ENCODE measurements at places on chromosomes 3 and 15. TPM values are rescaled to one million over a fixed set of nuclear protein-coding genes. Genes with fewer than 3 reads are reported as not detected.

DNA sequence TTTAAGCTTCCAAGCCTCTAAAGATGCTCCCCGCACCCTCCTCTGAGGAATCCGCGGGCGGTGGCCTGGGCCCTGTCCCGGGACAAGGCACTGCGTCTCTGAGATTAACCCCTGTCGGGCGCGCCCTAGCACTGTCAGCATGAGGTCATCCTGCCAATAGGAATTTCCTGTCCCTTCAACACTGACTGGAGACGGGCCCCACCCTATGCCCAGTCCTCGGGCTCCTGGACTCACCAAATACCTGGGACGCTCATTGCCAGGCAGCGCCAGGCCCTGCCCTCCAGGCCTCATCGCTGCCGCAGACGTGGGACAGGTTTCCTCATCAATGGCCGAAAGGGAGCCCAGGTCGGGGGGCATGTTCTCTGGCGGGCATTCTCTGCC is 67.6 kb upstream of the SH3GL3 start:
- DNase-seq: no peak
- H3K4me3 ChIP-seq: no peak overlapping the region
- no peaks in the 10 kb centered on the region for H3K36me3 ChIP-seq
- H3K4me1 ChIP-seq: no peaks in the 10 kb centered on the region
- H3K27me3 ChIP-seq: no peaks in the 10 kb centered on the region
- no peak overlapping the region for H3K27ac ChIP-seq

TMED3 gene
- total RNA-seq: 29.3 TPM

DNA sequence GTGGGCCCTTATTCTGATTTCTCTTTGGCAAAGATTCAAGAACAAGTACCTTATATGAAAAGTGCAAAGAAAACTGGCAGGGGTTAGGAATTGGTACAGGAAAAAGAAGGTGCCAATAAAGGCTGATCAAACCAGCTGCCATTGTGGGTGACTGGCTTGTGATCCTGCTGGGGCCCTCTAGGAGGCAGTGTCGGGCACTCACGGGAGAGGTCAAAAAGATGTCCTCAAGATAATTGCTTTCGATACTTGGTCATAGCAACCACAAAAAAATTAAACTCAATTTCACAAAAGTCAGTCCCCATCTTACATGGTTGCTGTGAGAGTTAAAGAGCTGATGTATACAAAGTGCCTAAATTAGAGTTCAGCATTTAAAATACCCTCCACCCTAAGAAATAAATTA is 31.0 kb upstream of the CAV3 start:
- no peaks in the 10 kb centered on the region for H3K4me1 ChIP-seq
- H3K27me3 ChIP-seq: no peaks in the 10 kb centered on the region
- H3K4me3 ChIP-seq: no peak overlapping the region
- H3K36me3 ChIP-seq: no peaks in the 10 kb centered on the region
- no peak overlapping the region for H3K27ac ChIP-seq

DNA sequence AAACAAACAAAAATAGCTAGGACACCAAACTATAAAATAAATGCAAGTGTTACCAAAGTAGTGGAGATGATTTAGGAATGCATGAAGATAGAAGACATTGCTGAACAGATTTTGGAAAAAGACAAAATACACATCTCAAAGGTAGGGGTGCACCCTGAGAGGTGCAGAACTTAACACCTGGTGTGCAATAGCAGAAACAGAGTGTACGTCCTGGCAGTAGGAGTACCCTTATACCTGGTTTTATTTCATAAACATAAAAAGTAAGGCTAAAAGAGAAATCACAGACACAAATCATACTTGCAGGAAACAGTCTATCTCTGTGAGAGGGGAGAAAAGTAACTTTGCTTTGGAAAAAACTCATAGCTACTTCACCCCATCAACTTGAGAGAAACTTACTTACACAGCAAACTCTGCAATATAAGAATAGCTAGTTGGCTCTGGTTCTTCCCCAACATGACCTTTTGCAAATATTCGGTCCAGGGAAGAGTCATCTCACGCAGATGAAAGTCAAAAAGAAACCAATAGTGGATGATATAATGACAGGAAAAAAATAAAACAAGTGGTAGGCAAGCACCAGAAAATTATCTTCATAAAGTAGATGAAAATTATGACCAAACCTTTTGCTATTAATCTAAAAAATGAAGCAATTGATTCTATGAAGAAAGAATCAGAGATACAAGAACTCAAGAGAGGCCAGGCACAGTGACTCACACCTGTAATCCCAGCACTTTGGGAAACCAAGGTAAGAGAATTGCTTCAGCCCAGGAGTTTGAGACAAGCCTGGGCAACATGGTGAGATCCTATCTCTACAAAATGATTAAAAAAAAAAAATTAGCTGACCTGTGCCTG is 108.9 kb upstream of the BNIP2 start:
- no peaks in the 10 kb centered on the region for H3K4me1 ChIP-seq
- no peak overlapping the region for H3K27ac ChIP-seq
- H3K27me3 ChIP-seq: no peaks in the 10 kb centered on the region
- H3K4me3 ChIP-seq: no peak overlapping the region

VIPR1 gene
- total RNA-seq: 320 TPM

GRCh38 chr3:30248423-30248822 is 358.0 kb upstream of the TGFBR2 start:
- DNase-seq: no peak
- no peak overlapping the region for H3K4me3 ChIP-seq
- no peaks in the 10 kb centered on the region for H3K36me3 ChIP-seq
- H3K27ac ChIP-seq: no peak overlapping the region

All from Peyer's patch (tissue), 4 donors.